ENCODE measurements at places on chromosomes 2 and 18.

DNA sequence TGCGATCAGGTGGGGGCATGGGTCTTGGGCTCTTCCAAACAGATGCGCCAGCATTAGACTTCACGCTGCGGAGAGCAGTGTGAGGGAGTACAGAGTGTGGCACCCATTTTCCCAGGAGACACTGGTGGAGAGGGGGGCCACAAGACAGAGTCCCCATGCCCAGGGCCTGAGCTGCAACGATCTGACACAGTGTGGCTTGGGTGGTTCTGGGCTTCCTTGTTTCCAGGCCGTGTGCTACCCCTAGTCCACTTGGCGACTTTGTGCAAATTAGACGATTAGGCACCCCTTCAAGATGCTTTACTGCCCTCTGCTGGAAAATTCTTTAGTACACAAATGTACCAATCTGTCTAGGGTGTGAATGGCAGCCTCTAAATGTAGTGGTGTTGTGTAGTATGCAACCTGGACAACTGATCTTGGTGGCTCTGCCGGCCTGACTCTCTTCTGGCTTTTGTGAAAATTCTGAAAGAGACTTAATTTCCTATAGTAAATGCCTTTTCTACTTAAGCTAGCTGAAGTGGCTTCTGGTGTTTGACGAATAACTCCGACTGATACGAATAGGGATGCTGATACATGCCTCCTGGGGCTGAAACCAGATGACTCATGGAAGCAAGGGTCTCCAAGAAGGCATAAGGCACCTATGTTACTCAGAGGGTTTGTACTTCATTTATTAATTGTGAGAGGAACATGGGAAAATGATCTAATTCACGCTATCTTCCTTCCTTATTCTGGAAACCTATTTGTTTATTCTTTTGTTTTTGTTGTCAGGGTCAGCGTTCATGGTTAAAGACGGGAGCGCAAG, 92.3 kb upstream of the SMAD2 start:
- no peak for DNase-seq

GRCh38 chr2:74001121-74001520, 16.4 kb downstream of the TET3 start:
- no peak for DNase-seq

DNA sequence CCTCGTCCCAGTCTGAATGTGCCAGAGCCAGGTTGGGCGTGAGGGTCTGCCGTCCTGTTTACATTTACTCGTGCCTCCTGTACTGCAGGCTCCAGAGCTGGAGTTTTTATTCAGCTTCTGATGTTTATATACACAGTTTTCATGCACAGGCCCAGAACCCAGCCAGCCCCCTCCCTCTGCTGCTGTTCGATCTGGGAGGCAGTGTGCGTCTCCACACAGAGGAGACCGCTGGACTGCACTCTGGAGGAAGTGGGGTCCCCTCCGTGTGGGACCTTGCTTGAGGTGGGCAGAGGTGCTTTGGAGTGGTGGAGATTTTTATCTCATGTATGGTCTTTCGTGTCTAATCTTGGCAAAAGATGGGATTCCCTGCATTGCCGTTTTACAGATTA, 90.6 kb downstream of the GLI2 start:
- no peak for DNase-seq

GRCh38 chr18:24964216-24964615, 387.8 kb downstream of the ZNF521 start:
- no peak for DNase-seq

- no peak for DNase-seq
These were observed 40.2 kb downstream of the PIKFYVE start for GRCh38 chr2:208306291-208306690.

GRCh38 chr2:189234991-189235390, 55.4 kb upstream of the COL5A2 start:
- DNase-seq: no peak

DNA sequence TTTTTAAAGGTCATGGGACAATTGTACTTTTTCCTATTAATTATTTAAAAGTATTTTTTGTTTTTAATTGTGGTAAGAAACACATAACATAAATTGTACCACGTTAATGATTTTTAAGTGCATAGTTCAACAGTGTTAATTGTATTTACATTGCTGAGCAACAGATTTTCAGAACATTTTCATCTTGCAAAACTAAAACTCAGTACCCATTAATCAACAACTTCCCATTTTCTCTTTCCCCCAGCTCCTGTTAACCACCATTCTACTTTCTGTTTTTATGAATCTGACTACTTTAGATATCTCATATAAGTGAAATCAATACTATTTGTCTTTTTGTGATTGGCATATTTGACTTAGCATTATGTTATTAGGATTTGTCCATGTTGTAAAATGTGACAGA, 483.9 kb upstream of the ZNF804A start:
- DNase-seq: no peak

- DNase-seq: no peak
These were observed 67.2 kb upstream of the SP5 start for GRCh38 chr2:170647741-170648436.

Data from stimulated activated naive CD8-positive, alpha-beta T cell treated with anti-CD3 and anti-CD28 coated beads, Interleukin-15, amount 100 ng/mL, for 72 hours (primary cell).